OCI-M1 (cell line): ENCODE measurements at places on chromosomes 5 and 9.

- DNase-seq, result no peak
Measured at GRCh38 chr5:66517351-66517750, 78.8 kb upstream of the MAST4 start.

GRCh38 chr9:78713614-78714405 lies 416.9 kb downstream of the PSAT1 start:
- no peak for DNase-seq

- no peak for DNase-seq
Measured at GRCh38 chr5:36179950-36180349, 28.0 kb downstream of the SKP2 start.

DNA sequence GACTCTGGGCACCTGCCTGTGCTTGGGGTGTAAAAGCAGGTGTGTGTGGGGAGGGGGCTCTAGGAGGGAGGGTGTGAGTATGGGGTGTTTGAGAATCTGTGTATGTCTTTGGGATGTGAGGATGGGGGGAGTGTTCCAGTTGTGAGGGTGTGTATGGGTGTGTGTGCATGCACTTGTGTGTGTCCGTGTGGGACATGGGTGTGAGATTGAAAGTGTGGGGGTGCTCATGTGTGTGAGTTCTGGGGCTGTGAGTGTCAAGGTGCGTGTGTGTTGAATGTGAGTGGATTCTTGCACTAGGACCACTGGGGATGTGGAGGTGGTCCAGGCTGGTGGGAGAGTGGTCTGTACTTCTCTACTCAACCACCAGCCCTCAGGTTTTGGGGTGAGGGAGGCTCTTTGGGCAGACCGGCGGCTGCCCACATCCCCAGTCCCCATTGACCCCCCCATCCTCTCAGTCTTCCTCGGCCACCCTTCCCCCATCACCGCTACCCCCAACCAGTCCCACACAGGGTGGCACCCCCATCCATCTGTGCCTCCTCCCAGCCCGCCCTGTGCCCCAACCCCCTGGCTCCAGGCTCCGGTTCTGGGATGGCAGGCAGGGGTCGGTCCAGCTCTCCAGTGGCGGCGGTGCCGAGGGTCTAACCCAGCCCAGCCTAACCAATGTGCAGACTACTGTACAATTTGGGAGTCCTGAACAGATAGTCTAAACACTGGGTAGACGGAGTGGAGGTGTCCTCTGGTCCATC lies 31.5 kb downstream of the GOLGA2 start:
- DNase-seq, result no peak

- DNase-seq, result no peak
Measured at GRCh38 chr5:31806561-31806960, 167.6 kb downstream of the PDZD2 start.

- no peak for DNase-seq
Measured at GRCh38 chr5:143933451-143933850, 121.5 kb downstream of the HMHB1 start.

DNA sequence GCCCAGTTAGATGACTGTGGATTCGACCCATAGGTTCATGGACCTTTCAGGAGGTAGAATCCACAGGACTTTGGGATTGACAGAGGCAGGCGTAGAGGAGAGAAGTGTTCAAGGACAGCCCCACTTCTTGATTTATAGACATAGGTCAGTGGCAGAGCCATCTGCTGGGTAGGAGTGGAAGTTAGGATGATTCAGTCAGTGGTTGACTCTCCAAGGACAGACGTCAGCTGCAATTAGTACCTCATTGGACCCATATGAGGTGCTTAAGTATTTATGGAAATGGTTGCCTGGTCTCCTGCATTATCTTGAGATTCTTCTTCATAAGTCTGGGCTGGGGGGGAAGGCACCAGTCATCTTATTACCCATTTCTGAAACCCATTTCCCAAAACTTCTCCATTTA lies 70.9 kb downstream of the SH3RF2 start:
- DNase-seq, result peak; percentile 39

DNA sequence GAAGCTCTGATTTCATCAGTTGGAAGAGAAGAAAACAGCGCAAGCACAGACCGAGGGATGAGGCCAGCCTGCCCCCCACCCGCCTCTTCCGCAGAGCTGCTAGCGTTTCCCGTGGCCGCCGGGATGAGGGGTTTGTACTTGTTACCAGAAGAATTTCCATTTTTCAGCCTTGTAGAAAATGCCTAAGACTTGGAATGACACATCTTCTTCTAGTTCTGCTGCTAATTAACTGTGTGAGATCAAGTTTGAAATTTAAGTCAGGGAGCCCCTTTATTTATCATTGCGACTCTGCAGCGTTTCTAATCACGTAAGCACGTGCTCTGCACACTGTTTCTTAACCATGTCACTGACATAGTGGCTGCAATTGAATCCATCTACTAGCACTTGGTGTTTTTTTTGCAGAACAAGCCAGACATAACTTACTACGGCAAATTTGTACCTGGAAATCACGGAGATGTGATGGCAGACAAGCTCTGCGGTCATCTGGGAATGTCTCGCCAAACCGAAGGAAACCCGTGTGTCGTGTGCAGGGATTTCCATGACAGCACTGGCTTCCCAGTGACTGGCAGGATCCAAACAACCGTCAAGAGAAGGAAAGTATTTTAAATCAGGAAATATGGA lies 41.8 kb upstream of the ROR2 start:
- no peak for DNase-seq

DNA sequence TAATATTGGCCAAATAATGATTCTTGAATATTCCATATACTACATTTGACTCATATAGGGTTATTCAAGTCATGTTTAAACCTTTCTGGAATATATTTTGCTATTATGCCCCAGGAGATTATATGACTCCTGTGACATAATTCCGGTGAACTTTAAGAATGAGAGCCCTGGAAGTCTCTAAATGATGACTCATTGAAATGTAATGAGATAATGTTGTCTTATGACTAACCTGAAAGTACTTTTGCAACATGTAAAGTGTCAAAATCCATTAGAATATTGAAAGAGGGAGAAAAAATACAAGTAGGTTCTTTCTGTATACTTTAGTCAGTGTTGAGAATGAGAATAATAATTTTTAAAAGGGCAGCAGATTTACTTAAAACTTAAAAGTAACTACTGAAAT lies 830.4 kb downstream of the MAT2B start:
- DNase-seq, result peak; percentile 41

DNA sequence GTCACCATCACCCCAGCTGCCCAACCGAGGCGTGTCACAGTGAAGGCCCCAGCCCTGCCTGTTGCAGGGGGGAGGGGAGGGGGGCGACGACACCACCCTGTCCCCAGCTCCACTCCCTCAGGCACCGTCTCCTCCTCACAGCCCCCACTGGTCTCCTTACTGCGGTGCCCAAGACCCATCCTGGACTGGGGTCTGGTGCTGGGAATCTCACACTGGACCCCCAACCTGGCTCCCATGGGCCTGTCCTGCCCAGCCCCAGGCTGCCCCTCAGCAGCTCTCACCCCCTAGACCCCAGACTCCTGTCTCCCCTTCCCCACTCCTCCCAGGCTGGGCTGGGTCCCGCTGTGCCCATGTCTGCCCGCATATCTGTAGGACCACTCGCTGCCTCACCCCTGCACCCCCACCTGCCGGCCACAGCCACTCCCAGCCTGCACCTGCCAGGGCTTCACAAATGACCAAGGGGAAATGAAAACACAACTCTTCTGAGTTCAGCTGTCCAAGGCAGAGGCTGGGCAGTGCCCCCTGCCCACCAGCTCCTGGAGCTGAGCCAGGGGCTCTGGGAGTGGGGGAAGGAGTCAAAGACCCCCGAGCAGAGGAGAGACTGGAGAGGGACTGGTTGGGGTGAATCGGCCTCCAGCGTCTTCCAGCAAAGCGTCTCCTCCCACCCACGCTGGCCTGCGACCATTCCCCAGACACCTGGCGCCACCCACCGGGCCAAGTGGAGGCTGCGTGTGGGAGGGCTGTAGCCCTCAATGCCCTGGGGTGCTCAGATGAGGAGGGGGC lies 32.6 kb upstream of the EGFL7 start:
- DNase-seq, result peak; percentile 48

DNA sequence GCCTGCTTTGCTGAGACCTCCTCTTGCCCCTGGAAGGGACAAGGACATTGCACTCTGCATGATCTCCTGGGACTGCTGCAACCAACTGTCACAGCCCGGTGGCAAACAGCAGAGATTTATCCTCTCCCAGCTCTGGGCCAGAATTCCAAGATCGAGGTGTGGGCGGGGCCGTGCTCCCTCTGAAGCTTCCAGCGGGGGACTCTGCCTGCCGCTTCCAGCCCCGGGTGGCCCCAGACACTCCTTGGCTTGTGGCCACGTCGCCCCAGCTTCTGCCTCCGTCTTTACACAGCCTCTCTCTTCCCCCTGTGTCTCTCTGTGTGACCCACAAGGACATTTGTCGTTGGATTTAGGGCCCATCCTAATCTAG lies 67.1 kb downstream of the COL5A1 start:
- no peak for DNase-seq

DNA sequence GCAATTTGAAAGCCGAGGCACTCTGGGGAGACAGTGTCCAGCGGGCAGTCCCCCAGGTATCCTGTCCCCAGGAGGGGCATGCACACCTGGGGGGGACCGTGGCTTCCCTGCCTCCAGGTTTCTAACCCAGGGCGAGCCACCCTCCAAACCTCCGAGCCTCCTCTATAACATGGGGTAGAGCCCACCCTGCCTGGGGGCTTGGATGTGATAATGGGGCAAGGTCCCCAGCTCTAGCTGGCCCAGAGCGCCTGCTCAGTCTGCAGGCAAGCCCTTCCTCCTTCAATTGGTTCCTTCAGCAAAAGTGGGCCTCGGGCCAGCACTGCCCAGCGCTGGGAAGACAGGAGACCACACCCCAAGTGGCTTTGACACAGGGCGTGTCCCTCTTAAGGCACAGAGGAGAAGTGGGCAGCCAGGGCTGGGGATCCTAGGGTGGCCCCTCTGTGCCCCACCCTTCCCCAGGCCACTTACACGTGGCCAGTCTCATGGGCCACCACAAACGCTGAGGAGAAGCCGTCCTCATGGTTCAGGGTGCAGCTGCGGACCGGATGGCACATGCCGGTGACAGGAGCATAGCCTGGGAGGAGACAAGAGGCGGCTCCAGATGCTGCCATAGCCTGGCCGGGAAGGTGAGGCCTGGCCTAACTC lies 94.3 kb downstream of the ZNF354C start:
- no peak for DNase-seq

DNA sequence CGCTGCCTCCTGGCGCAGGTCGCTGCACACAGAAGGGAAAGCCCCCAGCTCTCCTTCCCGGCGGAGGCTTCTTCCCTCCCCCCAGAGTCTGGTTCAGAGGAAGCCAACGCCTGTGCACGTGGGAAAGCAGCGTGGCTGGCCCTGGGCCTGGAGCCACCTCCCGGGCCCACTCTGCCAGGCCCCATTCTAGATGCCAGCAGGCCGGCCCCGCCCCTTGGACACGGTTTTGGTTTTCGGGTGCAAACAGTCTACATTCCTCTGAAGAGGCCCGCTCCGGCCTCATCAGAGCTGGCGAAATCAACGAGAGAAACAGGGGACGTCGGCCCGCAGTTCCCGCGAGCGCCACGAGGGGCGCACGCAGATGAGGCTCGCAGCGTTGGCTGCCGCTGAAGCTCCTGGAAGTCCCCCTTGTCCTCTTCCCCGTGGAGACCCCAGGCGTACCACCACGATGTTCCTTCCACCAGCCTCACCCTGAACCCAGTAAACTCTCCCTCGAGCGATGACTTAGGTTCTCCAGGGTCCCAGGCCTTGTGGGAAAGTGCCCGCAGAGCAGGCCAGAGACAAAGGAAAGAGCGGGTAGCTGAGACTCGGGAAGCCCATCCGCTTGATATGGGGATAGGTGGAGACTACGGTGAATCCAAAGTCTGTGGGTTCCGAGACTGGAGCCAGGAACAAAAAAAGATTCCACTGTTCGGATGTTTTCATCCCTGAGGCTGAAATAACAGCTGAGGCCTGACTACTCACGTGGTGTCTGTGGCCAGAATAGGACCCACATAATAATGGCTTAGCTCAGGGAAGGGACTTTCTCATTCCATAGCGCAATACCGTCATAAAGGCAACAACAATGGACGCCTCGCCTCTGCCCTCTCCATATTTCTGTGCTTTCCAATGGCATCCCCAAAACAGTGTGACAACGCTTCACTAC lies 64.2 kb downstream of the KLF4 start:
- peak; percentile 52 for DNase-seq

DNA sequence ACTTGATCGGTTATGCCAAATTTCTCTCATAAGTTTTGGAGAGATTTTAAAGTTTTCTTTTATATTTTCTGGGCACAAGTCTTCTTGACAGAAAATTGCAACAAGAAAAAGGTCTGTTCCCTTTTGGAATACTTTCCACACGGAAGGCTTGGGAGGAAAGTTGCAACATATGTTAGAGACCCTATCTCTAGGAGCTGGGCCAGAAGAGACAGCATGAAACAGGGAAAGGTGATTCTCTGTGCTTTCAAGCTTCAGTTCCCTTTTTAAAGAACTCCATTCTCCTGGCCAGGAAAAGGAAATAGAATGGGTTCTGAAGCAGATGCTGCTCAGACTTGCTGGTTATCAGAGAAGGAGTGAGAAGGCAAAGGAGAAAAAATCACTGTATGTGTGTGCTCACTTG lies 368.3 kb downstream of the SPATA31D1 start:
- DNase-seq, result no peak

DNA sequence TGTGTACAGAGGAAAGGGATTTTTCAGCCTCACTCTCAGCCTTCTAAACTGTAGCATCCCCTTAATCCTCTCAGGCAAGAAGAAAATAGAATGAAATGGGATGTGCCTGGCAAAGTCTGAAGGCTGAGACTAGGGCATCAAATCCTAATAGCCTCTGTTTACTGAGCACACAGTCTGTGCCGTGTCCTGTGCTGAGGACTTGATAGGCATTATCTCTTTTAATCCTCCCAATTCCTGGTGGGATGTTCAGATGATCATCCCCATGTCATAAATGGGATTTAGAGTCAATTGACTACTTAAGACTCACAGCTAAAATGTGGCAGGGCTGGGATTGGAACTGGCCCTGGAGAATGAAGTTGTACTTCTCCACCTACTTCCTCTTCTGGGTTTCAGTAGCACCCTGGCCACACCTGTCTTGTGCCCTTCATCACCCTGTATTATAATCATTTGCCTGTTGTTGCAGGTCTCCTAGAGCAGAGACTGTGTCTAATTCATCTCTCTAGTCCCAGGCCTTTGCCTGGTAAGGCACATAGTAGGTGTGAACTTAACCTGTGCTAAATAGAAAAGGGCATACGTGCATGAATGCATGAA lies 81.0 kb downstream of the WWC1 start:
- DNase-seq, result no peak

GRCh38 chr5:161093100-161093499 lies 241.1 kb upstream of the ATP10B start:
- DNase-seq, result no peak

DNA sequence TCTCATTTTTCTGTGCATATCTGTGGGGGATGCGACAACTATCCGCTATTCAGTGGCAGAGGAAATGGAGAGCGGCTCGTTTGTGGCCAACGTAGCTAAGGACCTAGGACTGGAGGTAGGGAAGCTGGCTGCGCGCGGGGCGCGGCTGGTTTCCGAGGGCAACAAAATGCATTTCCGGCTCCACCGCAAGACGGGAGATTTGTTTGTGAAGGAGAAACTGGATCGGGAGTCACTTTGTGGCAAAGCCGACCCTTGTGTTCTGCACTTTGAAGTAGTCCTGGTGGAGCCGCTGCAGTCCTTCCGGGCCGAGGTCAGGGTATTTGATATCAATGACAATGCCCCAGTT lies 320 bp downstream of the PCDHB1 start:
- no peak for DNase-seq

GRCh38 chr5:45110399-45110798 lies 301.7 kb downstream of the MRPS30 start:
- DNase-seq, result no peak

- DNase-seq, result no peak
Measured at GRCh38 chr9:101326501-101326900, 58.3 kb downstream of the BAAT start.

GRCh38 chr9:94655739-94656138 lies 16.4 kb upstream of the FBP1 start:
- DNase-seq, result no peak

GRCh38 chr5:111068213-111068612 lies 3.3 kb upstream of the TSLP start:
- DNase-seq, result no peak
